ENCODE measurements at places on chromosomes 7 and 10.

GRCh38 chr10:35336084-35336831 lies at the start of gene CCNY:
TSS of gene CCNY (plus strand) at chr10:35336509. CDS start at chr10:35337054, 545 bp downstream.
- peak; percentile 53 for DNase-seq

DNA sequence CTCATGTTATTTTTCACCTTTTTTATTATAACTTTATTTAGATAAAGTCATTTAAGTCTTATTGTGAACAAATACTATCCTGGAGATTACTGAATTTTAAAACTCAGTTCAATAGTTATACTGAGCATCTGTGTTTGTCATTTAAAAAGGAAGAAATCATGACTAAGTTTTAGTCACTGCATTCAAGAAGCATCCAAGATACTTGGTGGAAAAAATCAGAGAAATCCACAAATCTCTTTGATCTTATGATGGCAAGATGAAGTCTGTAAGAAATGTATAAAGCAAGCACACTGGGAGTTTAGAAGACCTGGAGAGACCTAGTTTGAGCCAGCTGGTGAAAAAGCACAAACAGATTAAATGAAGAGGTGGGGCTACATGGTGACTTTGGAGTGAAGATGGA lies 529.8 kb upstream of the IGFBP3 start:
- DNase-seq, result no peak

DNA sequence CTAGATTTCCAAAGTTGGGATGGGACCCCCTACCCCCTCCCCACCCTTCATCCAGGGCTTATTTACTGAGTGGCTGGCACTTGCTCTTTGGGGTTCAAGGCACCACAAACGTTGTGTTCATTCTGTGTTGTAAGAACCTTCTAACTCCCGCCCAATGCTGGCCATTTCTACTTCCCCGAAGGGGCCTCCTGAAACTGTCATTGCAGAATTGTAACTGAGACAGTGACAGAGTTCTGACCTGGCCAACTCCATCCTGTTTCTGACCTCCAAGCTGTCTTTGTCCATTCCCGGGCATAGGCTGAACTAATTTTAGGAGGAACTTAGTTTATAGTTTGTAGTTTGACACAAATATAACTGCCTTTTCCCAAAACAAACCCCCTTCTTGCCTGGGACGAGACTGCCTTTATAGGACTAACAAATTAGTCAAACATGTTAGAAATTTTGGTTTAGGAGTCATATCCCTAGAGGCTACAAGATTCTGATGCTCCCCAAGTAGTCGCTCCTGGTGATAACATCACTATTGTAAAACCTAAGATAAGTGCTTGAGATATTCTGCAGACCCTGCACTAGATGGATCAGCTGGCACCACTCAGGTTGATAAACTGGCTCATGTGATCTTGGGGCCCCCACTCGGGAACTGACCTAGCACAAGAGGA lies 34.8 kb upstream of the ZMIZ2 start:
- DNase-seq, result no peak

- peak; percentile 41 for DNase-seq
Measured at GRCh38 chr7:92133133-92133736, 1.0 kb downstream of the CYP51A1 start.

DNA sequence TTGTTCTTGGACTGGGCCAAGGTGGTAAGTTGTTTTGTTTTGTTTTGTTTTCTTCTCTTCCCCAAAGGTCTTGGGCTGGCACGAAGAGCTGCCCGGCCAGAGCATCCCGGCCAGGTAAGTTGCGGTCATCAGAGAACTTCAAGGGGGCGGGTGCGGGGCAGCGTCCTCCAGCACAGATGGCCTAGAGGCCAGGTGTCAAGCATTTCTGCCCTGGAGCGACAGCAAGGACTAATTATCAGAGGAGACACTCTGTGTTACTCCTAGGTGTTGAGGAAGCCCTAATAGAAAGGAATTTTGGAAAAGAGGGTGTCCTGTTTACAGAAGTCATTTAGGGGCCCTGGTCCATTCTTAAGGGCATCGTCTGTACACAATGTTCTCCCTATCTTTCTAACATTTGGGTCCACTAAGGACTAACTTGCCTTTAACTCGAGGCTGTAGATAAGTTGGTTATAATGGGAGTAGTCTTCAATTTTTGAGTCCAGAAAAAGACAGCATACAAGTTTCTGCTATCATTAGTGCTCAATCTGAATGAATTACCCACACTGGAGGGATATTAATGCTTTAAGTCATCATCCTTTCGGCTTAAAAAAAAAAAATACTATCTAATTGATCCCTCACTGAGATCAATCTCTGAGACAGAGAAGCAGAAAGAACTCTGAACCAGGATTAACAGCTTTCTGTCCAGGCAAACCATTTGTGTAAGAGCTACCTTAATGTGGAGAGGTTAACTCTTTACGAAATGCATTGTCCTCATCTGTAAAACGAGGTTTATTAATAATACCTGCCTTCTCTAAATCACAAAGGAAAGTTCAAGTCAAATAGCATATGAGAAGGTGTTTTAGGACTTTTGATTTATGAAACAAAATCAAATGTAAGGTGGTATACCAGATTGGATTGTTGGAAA lies 1.5 kb downstream of the ITGB8 start:
- DNase-seq, result no peak
